ENCODE measurements at places on chromosomes 13 and 19. TPM values are rescaled to one million over a fixed set of nuclear protein-coding genes. Genes with fewer than 3 reads are reported as not detected.

Gene SERTM1
- polyA plus RNA-seq: not detected

Gene KLK1
- 0.48 TPM for polyA plus RNA-seq

Gene CEACAM1
- polyA plus RNA-seq: 1.4 TPM

Gene ZNF560
- not detected for polyA plus RNA-seq

Gene ZNF844
- 2.6 TPM for polyA plus RNA-seq

Gene NAPA
- polyA plus RNA-seq: 109 TPM

Gene MICU2
- polyA plus RNA-seq: 49.1 TPM

Gene PNMA8B
- 0.18 TPM for polyA plus RNA-seq

Gene KLK12
- polyA plus RNA-seq: not detected

Gene DDX49
- polyA plus RNA-seq: 47.2 TPM

Gene CALR3
- 0.25 TPM for polyA plus RNA-seq

Gene C1QTNF9
- polyA plus RNA-seq: 4.6 TPM

Gene KCTD12
- polyA plus RNA-seq: 14.4 TPM

Gene TTYH1
- polyA plus RNA-seq: 0.40 TPM

Gene ANGPTL8
- polyA plus RNA-seq: 0.15 TPM

Gene PAN3
- 2.3 TPM for polyA plus RNA-seq

Gene FSD1
- polyA plus RNA-seq: not detected

Gene APOC4
- not detected for polyA plus RNA-seq

Gene C19orf81
- polyA plus RNA-seq: not detected

Gene ZNF567
- polyA plus RNA-seq: 0.73 TPM

Gene URAD
- polyA plus RNA-seq: not detected

Gene ZNF135
- 0.89 TPM for polyA plus RNA-seq

Gene TYROBP
- polyA plus RNA-seq: 7.8 TPM

Gene RASGRP4
- 0.25 TPM for polyA plus RNA-seq

Gene ADAMTS10
- 3.4 TPM for polyA plus RNA-seq

Gene C3
- 88.8 TPM for polyA plus RNA-seq

Gene ZNF850
- polyA plus RNA-seq: 0.10 TPM

Gene KPNA3
- 32.3 TPM for polyA plus RNA-seq

Gene C13orf42
- not detected for polyA plus RNA-seq

Gene PRTN3
- polyA plus RNA-seq: not detected

Gene HIF3A
- polyA plus RNA-seq: 5.3 TPM

Gene CYP4F12
- polyA plus RNA-seq: 1.3 TPM

Gene HSH2D
- polyA plus RNA-seq: not detected

Gene CDX2
- polyA plus RNA-seq: 0.03 TPM

Gene NALCN
- 0.10 TPM for polyA plus RNA-seq

Gene LILRB5
- polyA plus RNA-seq: 0.95 TPM

Gene ELSPBP1
- not detected for polyA plus RNA-seq

Gene CRX
- polyA plus RNA-seq: not detected

Gene UQCRFS1
- polyA plus RNA-seq: 208 TPM

Gene KDM4B
- polyA plus RNA-seq: 29.5 TPM

Gene GFY
- 0.33 TPM for polyA plus RNA-seq

Gene TPTE2
- not detected for polyA plus RNA-seq

Gene SMIM17
- polyA plus RNA-seq: not detected

Gene ATP4A
- polyA plus RNA-seq: not detected

Gene CEACAM3
- not detected for polyA plus RNA-seq

Gene CA11
- 10.6 TPM for polyA plus RNA-seq

Gene ZNF43
- 1.5 TPM for polyA plus RNA-seq

Gene MAST1
- polyA plus RNA-seq: 0.13 TPM

Gene NCR1
- polyA plus RNA-seq: not detected

Gene UBE2L5
- not detected for polyA plus RNA-seq
